ENCODE measurements at places on chromosomes 7 and 10.

DNA sequence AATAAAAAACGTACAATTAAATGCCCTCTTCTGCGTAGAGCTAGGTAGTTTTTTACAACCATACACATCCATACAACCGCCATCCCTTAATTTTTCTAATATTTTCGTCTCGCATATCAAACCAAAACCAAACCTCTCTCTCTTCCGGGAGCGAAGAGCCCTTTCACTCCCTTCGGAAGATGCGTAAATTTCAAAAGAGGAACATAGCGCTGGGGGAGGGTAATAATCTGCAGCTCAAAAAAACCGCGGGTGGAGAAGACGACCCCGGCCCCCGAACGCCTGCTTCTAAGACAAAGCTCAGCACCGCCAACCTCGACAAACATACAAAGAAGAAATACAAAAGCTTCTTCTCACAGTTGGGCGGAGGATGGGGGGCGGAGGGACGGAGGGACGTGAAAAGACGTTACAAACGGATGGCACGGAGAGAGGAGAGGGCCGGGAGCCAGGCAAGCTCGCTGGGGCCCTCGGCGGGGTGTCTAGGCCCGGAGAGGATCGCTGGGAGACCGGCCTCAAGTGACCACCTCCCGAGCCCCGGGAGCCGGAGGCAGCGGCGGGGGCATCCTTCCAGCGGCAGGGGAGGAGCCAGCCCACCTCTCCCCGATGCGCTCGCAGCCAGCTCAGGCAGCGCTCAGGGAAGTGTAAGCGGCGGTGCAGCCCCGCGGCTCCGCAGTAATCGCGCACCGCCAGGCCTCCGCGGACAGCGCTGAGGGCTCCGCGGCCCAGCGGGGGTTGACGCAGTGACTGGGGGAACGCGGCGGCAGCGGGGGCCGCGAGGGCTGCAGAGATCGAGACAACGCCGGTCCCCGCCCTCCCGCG is 851 bp downstream of the MKRN1 start:
- ATAC-seq: peak; percentile 56

DNA sequence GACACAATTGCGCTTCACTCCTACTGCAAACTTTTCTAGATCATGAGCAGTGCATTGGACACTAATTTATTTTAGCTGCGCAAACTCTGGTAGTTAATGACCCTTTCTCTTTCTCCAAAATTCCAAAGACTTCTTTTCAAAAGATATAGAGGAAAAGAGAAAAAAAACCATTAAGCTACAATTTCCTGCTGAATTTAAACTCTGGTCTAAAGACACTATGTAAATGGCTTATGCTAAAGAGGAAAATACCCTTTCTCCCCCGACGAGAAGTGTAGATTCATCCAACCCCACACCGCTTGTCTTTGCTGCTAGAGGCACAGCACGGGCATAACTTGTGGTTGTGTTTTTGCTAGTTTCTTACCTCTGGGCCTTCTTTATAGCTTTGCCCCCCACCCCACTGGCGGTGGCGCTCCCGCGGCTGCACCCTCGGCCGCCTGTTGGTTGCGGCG is 84.1 kb downstream of the SNX10 start:
- no peak for ATAC-seq

DNA sequence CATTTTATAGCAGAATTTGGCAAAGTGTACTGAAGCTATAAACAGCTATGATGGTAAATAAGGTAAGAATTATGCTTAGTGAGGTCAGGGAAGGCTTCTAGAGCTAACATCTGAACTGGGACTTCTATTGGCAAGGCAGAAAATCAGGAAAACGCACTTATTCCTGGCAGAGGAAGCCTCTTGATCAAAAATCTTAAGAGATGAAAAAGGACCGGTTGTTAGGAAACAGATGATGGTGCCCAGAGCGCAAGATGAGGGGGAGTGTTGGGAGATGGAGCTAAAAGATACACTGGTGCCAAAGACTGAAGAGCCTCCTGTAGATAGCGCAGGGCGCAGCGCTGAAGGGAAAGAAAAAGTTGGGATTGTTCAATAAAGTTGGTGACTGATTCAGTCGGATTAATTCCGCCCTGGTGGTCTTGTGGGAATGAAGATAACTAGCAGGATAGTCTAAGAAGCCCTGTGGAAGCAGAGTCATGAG is 550 bp upstream of the CALU start:
- peak; percentile 9 for ATAC-seq

GRCh38 chr10:43384252-43385221 is 13.1 kb downstream of the FXYD4 start:
- ATAC-seq: peak; percentile 54

DNA sequence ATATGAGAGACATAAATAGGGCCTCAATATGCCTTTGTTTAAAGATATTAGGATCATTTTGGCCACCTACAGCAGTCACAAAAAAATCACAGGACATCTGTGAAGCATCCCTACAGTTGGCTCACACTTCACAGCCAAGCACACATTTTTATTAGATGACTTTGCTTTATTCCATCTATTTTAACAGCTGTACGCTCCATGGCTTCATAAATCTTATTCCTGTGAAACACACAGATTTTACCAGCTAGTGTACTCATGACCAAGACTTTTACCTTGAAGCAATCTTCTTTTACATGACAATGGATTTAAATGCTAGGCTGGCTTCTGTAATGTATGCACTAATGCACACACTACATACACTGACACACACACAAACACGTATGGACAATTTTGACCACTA is 254.8 kb upstream of the PITRM1 start:
- ATAC-seq: no peak

GRCh38 chr10:35343739-35344138 is 7.4 kb downstream of the CCNY start:
- ATAC-seq: no peak

DNA sequence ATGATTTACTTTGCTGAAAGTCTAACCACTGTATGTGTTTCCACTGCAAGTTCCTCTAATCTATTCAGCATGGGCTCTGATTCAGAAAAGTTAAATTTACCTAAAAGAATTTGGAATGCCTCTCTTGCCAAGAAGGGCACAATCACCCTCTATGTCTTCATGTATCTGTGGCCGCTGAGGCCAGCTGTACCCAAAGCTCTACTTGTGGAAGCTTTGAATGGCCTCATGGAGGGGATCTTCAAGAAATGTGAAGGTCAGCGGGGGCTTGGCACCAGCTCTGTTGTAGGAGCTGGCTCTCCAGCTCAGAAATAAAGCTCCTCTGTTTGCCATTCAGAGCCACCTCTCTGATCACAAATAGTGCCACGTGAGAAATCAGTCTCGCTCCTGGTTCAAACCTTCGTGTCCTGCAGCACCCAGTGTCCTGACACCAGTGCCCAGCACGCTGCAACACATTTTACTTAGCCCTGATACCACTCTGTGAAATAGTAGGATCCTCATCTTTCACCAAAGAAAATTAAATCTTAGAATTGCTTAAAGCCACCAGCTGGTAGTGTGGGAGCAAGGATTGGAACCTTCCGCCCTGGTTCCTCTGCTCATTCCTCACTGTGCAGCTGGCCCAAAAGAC is 61.1 kb downstream of the PKD1L1 start:
- ATAC-seq: no peak

DNA sequence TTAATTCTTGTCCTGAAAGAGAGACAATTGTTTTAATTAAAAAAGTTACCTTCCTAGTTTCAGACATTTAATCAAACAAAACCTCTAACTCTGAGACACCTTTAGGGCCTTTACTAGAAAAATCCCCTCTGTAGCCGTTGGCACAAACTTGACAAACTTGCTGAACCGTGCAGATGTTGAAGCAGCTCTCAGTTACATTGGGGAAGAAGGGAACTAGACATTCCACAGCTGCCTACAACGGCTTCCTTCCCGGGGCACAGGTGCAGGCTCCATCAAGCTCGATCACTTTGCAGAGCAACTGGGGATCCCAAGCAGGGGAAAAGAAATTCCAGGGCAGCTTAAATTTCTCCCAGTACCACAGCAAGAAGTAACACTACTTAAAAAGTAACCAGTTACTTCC is 141.3 kb downstream of the SKAP2 start:
- no peak for ATAC-seq

- ATAC-seq: no peak
Measured at GRCh38 chr7:96059075-96059474, 262.8 kb downstream of the SLC25A13 start.

DNA sequence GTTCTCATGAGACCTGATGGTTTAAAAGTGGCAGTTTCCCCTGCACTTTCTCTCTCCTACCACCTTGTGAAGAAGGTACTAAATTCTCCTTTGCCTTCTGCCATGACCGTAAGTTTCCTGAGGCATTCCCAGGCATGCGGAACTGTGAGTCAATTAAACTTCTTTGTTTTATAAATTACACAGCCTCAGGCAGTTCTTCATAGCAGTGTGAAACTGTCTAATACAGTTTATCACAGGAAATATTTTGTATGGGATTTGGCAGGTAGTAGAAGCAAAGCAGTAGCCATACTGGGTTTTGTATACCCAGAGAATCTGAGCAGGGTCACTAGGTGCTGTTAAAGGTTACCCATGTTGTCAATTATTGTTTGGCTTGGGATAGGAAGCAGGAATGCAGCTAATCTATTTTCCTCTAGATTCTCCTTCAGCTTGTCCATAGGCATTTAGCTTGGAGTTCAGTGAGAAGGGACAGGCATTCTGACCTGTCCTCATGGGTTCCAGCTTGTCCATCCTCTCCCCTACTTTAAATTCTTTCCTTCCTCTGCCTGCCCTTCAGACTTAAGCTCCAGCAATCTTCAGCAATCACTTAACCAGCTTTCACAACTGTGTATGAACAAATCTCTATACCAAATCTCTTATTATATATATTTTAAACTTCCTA is 186.7 kb downstream of the PCLO start:
- ATAC-seq: no peak
